ENCODE measurements at places on chromosomes 6 and 20.

- DNase-seq: no peak
These were observed 58.6 kb downstream of the JARID2 start for GRCh38 chr6:15304337-15305042.

- DNase-seq: no peak
These were observed 10.6 kb upstream of the BAK1 start for GRCh38 chr6:33590531-33591198.

- peak; percentile 26 for DNase-seq
These were observed 12.1 kb upstream of the PFDN4 start for GRCh38 chr20:54195483-54196472.

DNA sequence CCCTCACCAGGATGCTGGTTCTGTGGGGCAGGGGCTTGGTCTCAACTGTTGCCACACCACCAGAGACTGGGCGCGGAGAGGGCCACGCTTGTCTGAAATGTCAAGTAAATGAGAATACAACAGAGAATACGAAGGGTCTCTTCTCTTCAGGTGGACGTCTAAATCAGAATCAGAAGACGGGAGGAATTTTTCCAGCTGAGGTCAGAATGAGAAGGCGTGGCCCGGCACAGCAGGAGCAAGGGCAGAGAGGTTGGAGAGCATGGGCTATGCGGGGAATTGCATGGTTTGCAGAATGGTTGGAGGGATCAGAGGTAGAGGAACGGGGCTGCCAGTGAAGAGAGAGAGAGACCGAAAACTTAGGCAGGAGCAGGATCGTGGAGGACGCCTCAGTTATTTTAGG, 337.9 kb downstream of the QKI start:
- no peak for DNase-seq

DNA sequence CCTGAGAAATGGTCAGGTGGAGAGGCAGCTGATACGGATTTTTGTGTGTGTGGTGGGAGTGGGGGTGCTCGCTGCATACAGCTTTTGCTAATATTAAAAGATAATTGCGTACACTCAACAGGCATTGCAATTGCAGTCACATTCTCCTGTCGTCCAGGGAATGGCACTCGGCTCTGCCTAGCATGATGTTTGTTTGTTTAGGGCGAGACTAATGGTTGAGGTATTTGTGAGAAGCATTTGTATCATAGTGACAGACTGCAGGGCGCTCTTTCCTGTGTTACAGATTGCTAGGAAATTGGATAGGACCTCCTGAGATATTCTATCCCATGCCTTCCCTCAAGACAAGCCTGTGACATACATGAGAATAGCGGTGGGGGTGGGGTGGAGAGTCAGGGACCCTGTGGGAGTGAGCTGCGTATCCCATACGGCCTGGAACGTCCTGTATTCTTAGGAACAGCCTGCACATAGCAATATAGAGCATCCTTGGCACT, 207.4 kb downstream of the SOX4 start:
- DNase-seq: no peak

GRCh38 chr20:54132612-54133433, 41.0 kb downstream of the CYP24A1 start:
- DNase-seq: peak; percentile 5

DNA sequence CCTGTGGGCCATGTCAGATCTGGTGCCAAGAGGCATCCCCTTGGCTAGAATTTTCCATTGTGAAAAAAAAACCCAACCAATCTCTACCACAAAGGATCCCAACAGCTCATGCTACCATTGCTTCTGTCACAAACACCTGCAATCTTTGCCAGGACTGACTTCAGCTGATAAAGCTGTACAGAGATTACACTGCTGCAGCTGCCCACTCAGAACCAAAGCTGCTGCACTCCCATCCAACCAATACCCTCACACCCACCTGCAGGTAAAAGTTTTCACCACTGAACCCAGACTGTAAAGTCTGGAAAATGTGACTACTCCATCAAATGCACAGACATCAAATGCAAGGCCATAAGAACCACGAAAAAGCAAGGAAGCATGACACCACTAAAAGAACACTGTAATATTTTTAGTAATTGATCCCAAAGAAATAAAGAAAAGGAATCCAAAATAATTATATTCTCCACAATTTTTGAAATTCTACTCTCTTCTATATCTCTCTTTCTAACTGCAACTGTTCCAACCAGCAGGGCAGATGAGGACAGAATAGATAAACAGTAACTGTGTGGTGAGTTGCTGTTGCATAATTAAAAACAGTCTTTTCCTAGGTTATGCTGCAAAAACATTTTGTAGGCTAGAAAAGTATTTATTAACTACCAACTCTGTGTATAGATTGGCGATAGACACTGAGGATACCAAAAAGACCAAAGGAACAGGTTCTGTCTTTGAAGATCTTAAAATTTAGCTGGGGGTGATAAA, 128.0 kb upstream of the MCHR2 start:
- DNase-seq: peak; percentile 22

DNA sequence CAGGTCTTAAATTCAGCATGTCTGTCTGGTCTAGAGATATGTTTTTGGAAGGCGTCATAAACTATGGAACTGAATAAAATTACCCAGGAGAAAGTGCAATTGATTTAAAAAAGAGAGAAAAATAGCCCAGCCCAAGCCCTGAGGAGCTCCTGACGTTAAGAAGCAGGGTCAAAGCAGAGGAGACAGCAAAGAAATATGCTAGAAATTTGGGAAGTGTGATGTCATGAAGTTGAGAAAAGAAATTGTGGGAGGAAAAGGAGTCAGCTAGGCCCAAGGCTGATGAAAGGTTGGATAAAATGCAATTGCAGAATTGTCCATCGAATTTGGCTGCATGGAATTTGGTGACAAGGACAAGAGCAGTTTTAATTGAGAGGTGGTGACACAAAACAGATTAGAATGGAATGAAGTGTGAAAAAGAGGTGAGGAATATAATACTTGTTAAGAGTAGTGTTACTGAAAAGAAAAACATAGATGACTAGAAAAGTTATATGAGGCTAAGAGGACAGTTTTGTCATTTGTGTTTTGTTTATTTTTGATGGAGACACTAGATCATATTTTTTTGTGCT, 381.6 kb downstream of the LAMA2 start:
- no peak for DNase-seq

DNA sequence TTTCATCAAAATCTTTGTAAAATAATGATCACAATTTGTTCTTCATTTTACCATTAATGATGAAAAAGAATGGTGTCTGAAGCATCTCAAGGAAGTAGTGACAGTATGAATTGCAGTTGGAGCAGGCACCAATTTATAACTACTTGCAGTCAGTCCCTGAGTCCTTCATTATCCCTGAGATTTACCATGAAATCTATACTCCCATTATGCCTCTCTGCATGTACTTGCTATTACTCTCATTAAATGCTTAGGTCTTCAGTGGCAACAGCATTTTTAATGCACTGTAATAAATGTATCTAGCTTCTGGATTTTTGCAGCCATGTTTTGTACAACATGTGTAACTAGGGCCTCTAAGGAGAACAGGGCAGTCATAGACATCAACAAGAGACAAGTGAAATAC, 708.8 kb downstream of the EYS start:
- no peak for DNase-seq

- no peak for DNase-seq
These were observed 6.2 kb downstream of the NOL4L start for GRCh38 chr20:32578840-32579390.

DNA sequence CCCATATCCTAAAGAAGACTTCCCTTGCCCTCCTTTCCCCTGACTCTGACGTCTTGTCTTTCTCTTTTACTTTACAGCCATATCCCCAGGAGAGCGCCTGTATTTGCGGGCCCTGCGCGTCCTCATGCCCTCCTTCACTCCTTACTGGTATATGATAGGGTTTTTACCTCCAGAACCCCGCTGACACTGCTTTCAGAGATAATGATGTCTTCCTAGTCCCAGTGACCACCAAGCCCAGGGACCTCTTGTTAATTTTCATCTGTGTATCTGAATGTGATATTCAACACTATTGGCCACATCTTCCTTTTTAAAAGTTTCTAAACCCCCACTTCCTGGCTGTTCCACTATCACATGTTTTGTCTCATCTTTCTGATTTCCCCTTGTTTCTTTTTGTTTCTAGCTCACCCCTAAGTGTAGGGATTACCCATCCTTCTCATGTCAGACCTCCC, 102.0 kb downstream of the HIVEP1 start:
- DNase-seq: no peak

GRCh38 chr6:73481969-73482368, 20.4 kb downstream of the MTO1 start:
- DNase-seq: no peak

DNA sequence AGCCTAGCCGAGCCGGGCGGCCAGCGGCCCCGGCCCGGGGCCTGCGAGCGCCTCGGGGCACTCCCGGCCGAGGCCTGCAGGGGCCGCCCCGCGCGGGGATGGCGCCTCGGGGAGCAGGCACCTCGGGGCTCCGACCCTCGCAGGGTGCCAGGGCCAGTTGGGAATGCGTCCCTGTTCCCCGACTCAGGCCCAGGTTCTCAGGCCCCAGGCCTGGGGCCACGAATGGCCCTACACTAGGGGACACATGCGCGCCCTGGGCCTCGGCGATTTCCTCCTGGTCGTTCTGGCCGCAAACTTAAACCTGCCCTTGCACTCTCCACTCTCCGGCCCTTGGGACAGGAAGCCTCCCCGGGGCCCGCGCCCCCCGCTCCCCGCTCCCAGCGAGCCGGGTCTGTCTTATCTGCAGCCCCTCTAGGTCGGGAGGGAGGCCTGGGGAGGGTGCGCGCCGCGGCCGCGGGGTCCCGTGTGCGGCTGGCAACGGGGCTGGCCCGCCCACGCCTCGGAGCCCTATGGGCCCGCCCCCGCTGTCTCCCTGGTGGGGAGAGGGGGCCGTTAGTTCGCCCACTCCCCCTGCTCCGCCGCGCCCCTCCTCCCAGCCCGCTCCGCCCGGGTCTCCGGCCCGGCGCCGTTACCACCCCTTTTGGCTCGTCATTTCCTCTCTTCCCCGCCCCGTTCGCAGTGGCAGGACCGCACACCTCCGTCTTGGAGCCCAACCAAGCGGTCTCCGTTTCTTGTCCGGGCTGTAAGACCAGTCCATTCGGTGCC, 611 bp downstream of the NFYA start:
- DNase-seq: peak; percentile 92

DNA sequence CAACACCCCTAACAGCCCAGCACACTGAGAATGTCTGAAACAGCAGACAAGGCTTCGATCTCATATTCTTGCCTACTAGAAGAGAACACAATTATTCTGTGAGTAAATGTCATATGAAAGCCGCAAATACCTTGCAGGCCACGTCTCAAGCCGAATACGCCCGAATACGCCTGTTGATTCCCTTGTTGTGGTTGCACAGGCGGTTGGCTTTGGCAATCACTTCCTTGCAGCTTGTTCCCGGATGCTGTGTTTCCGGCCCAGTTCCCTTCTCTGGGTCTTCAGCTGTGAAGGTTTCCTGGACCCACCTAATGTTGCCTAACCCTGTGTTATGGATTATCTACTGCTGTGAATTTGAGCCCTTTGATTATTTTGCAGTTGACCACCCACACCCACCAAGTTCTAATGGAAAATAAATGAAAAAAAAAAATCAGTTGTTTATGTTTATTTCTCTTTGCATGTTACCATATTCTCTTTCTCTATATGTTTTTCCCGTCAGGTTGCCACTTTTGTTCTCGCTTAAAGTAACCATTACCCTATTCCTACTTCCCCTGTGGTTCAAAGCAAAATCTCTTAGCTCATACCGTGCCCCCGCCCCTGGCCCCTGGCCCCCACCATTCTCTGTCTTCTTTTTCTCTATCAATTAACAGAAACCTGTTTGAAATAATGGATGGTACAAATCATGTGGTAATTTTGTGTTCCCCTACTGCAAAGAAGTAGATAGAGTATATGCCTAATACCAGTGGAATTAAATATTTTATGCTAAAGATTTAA, 172.4 kb downstream of the ADGB start:
- peak; percentile 93 for DNase-seq

DNA sequence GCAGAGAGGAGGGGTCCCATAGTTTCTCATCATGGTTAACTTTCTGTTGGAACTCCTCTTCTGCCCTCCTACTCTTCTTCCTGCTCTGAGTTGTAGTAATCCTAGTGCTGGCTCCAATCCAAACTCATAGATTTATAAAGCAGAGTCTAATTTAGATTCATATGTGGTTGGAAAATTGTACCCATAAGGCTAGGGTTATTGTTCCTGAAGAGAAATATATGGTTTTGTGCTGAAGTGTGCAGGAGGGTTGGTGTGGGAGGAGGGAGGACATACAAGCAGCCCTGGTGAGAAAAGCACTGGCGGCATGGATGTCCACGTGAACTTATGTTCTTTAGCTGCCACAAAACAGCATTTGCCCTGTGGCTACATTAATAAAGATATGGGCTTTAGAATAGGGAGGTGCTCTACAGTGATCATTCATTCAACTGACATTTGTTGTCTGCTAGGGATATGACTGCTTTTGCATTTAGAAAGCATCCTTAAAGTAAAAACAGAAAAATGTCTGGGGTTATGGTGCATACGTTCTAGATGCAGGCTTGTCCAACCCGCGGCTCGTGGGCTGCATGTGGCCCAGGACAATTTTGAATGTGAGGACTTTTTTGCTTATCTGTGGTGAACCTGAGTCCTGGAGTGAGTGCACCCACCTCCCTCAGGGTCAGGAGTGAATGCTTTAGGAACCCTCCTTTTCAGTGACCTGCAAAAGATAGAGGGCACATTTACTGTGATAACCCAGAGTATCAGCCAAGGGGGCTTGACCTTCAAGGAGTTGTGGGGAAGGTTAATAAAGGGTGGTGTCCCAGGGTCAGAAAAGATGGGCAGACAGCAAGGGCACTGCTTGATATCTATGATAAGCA, 4.1 kb downstream of the HLA-A start:
- peak; percentile 48 for DNase-seq

DNA sequence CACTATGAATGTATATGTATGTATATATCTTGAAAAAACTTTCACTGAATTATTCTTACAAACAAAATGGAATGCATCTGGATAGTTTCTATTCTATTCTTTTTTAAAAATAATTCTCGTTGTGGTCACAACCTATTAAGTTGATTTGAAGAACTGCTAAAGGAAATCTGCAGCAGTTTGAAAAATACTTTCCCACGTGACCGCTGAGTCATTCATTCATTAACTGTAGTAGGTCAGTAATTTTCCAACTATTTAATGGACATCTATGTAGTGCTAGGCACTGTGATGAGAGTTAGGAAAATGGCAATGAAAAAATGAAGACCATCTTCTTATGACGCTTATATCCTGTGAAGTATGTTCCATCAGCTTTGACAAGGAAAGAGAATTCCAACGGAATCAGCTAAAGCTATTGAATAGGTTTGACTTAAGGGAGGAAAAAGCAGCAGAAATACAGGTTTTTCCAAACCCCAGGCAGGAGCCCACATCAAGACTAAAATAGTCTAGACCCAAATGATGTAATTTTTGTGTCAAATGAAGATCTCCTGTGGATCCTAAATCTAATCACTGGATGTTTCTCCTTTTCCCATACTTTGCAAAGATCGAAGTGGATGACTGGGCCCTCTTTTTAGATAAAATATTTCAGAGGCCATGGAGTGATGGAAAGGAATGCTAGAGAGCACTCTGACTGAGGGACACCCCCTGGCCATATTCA, 4.1 kb upstream of the EFHC1 start:
- peak; percentile 50 for DNase-seq

- DNase-seq: no peak
These were observed 20.8 kb upstream of the RPS6KA2 start for GRCh38 chr6:166647896-166648295.
